ENCODE measurements at places on chromosomes 3 and 15.
A peak's percentile ranks its signal among the peaks of the same experiment; 100 is the strongest.

DNA sequence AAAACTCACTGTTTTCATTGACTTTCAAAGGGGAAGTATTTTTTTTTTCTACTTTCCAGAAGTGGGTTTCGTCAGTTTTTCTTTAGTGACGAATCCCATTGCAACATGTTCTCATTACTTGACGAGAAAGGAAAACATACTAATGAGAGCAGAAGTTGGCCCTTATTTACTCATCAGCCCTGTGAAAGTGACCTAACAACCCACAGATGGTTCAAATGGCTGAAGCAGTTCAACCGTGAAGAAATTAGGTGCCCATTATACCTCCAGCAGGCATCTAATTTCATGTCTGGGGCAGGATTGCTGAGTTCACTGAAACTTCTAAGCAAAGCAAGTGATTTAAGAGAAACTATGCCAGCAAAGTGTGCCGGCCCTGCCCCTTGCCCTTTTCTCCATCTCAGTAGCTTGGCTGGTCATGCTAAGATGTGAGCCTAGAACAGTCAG, 9.0 kb downstream of the AQP9 start:
- DNase-seq = no peak

DNA sequence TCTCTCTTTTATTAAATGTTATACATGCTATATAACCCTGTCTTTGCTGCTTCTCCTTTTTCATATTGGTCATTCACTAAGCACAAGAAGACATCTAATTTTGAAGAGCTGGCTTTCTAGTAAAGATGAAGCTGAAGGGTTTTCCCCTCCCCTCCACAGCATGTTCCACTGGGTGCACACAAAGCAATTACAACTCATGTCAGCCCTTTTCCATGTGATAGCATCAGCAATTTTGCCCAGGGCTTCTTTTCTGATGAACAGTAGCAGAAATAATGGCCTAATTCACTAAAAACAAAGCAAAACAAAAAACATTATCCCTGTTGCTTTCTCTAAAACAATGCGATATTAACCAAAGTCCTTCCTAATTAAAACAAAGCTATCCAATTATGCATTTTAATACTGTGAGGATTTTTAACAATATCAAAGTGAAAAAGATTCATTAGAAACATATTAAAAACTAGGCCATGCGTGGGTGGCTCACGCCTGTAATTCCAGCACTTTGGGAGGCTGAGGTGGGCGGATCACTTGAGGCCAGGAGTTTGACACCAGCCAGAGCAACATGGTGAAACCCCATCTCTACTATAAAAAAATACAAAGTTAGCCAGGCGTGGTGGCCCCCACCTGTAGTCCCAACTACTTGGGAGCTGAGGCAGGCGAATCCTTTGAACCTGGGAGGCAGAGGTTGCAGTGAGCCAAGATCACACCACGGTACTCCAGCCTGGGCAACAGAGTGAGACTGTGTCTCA, 12.2 kb upstream of the PIK3R4 start:
- no peak for DNase-seq

DNA sequence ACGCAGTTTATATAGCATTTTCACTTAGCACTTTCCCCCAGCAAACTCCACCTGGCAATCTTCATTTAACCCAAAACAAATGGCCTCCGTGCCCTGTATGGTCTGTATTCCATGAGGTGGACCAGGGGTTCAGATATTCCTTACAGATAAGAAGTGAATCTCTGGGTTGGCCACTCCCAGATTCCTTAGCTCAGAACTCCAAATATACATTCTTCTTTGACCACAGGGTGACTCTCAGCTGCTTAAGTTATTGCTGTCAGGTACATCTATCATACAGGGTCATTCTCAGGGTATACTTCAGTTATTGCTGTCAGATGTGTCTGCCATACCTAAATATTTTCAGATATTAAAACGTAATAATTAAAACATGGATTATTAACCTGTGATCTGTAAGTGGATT, 229.8 kb downstream of the TBL1XR1 start:
- no peak for DNase-seq

DNA sequence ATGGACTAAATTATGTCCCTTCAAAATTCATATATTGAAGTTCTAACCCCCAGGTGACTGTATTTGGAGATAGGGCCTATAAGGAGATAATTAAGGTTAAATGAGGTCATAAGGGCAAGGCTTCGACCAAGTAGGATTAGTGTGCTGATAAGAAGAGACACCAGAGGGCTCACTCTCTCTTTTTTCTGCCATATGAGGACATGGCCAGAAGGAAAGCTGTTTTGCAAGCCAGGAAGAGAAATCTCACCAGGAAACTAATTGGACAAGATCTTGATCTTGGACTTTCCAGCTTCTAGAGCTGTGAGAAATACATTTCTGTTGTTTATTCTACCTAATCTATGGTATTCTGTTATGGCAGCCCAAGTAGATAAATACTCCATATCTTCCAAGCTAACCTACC, 503.6 kb upstream of the NAALADL2 start:
- no peak for DNase-seq

DNA sequence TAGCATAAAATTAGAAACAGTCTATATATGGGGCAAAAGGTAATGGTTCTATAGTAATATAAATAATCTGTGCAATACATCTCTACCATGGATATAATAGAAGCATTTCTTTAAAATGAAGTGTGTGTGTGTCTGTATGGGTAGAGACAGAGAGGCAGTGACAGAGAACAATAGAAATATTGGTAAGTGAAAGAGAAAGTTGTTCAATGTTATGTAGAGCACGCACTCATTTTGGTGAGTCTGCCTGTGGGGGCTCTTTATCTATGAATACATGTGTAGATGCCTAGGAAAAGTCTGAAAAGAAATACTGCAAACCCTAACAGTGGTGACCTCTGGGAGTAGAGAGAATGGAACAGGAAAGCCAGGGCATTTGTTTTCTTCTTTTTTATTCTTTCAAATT, 182.6 kb downstream of the STAC start:
- no peak for DNase-seq

DNA sequence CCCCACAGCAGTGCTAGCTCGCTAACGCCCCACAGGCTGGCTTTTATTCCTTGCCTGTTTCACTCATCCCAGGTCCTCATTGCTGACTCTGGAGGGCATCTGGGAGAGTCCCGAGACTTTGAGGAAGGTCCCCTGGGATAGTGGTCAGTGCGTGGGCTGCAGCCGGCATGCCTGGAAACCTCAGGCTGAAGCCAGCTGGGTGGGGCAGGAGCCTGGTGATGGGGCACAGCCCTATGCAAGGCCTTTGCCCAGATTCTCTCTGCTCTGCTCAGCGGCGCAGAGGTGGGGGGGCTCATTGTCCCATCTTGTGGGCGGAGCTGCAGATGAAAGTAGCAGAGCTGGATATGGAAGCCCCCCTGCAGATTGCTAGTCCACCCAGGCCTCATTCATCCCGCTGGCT, 55.7 kb upstream of the SMAD6 start:
- peak; percentile 60 for DNase-seq

DNA sequence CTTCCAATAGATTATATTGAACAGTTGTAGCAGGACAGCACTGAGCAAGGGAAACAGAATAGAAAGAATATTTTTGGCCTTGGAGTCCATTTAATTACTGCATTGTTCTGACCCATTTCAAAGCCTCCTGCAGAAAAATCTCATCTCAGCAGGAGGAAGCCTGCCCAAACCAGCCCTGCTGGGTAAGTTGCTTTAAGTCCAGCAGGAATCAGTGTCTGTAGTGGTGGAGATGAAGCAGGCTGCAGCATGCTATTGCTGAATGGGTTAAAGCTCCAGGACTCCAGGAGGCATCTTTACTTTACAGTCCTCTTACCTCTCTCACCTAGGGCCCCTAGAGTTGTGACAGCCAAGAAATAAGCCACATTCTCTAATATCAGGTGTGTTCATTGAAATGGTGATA, 380.3 kb upstream of the THBS1 start:
- no peak for DNase-seq

GRCh38 chr15:83106994-83107840, at the start of gene TM6SF1:
Gene TM6SF1, plus strand, starts transcription at chr15:83107645. Its CDS starts 36 bp downstream, at chr15:83107681.
- no peak for DNase-seq

- no peak for DNase-seq
Measured at GRCh38 chr3:154275292-154275691, 49.0 kb downstream of the DHX36 start.

- DNase-seq = no peak
Measured at GRCh38 chr3:44845528-44846520, 15.9 kb upstream of the TMEM42 start.

- DNase-seq = no peak
Measured at GRCh38 chr15:95795386-95795785, 535.1 kb upstream of the NR2F2 start.

DNA sequence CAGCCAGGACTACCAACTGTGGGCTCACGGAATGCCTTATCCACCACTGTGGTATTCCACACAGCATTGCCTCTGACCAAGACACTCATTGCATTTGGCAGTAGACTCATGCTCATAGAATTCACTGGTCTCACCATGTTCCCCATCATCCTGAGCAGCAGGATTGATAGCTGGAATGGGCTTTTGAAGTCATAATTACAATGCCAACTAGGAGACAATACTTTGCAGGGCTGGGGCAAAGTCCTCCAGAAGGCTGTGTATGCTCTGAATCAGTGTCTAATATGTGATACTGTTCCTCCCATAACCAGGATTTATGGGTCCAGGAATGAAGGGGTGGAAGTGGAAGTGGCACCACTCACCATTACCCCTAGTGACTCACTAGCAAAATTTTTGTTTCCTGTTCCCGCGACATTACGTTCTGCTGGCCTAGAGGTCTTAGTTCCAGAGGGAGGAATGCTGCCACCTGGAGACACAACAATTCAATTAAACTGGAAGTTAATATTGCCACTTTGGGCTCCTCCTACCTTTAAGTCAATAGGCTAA, 58.6 kb upstream of the CCDC80 start:
- DNase-seq = no peak

DNA sequence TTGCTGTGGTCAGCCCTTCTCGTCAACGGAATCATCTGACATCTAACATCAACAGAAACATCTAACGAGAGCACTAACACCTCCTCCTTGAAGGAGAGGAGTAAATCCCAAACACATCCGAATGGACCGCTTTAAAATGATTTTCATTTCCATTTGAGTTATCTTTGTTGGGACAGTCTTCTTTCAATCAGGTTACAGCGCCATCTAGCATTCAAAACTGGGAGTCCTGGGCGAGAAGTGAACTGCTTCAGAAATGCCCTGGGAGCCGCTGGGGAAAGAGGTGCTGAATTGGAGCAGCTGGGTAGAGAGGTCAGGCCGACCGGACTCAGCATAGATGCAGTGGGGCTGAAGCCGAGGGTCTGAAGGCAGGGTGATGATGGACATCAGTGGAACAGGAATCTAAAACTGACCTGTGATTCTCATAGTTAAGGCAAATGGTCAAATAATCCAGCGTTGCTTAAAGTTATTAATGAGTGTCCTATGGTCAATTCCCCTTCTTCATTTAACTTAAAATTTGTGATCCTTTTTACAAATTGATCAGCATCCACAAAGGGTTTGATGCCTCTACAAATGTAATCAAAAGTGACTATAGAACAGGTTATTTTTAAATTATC, 170.0 kb upstream of the NDN start:
- DNase-seq = peak; percentile 61

DNA sequence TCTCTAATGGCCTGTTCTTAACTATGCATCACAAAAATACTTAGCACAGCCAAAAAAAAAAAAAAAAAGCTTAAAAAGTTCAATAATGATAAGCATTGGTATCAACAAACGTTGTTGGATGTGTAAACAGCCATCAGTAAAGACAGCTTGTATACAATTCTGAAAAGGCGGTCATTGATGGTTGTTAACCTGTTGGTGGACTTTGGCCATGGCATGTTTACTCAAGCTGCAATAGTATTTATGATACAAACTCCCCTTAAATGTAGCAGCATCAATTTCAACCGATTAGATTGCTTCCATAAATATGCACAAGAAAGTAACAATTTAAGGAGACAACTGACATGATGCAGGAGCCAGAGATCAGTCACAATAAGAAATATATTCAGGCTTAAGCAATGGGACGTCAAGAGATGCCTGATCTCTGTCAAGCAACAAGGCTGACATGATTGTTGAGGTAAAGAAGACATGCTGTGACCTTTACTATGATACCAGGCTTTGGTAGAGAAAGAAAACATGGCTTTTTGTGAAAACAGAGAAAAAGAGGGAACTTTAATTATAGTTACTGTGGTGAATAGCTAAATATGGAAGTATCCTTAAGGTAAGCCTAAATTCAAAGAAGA, 14.2 kb upstream of the SLC7A14 start:
- no peak for DNase-seq

GRCh38 chr3:38655708-38656300, 6.3 kb upstream of the SCN5A start:
- peak; percentile 54 for DNase-seq

- DNase-seq = no peak
Measured at GRCh38 chr3:143972155-143972504, 507 bp downstream of the DIPK2A start.

DNA sequence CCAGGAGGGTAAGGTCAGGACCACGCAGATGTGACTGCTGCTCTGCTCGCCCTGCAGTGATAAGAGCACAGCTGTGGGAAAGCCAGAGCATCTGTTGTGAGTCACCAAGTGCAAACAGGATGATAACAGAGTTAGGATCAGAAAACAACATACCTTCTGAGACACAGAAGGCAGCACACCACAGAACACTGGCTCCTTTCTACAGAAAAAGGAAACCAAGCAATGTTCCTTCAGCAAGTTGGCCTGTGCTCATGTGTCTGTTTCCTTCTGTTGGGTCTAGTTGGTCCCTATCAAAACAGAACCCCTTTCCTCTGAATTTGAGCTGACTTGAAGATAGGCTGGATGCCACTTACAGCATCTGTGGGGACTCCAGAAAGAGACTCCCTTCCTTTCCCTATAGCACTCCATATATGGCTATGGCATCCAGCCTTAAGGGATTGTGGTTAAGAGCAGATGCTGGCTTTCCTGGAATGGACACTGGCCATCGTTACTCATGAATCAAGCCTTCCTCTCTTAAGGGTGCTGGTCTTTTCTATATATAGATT, 440.7 kb upstream of the THBS1 start:
- peak; percentile 56 for DNase-seq

GRCh38 chr3:148136816-148137215, 560.9 kb upstream of the AGTR1 start:
- no peak for DNase-seq

GRCh38 chr3:107328069-107328468, 49.2 kb upstream of the CCDC54 start:
- no peak for DNase-seq

DNA sequence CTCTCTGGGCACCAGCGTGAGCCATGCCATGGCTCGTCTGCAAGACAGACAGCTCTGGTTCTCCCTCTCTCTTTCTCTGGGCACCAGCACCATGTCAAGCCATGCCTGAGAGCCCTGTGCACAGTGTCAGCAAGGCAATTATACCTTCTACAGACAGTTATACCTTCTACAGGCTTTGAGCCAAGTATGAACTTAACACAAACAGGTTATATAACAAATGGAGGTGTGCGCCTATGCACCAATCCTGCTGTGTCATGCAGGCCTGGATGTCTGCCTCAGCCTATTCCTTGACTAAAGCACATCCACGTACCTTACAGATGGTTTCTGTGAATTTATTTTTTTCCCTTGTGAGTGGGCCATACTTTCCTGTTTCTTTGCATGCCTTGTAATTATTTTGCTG, 5.9 kb upstream of the FBXL2 start:
- no peak for DNase-seq

DNA sequence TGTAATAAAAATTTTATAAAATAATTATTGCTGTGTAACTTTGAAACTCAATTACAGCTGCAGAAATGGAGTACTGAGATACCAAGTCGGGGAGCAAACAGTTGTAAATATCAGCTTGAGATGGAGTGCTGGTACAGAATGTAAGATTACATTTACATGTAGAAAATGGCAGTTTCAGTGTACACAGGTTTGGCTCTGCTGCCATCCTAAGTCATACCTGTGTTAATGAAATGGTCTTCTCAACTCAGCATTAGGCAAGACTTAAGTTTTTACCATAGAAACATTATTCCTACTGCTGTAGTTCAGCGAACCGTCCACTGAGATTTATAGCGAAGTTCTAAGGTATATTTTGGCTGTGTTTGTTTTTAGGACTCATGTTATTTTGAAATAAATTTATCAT, 110.1 kb upstream of the TBL1XR1 start:
- no peak for DNase-seq
